ENCODE measurements at places on chromosomes 7 and 10. TPM values are rescaled to one million over a fixed set of nuclear protein-coding genes. Genes with fewer than 3 reads are reported as not detected.

DNA sequence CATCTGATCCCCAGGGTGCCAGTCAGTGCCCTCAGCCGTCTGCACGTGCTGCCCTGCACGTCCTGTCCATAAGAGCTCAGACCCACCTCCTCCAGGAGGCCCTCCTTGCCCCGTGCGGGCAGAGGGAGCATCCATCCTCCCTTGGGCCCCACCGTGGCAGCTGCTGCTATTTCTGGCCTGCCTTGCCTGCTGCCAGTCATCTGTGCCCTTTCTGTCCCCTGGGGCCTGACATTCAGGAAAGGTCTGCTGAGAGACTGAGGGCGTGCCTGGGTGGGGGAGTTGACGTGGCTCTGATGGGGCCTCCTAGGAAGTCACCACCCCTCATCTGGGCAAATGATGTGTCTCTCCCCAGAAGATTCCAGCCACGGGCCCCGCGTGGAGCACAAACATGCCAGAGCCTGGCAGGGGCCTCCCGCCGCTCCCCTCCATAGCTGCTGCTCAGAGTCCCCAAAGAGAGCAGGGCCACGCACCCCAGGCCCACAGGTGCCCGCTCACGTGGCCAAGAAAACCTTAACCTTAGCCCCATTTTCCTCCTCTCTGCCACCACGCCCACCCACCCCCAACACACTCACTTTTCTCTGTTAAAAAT, 21.8 kb downstream of the DPYSL4 start:
- DNase-seq: peak; percentile 91

Gene CHAT
- not detected for total RNA-seq

DNA sequence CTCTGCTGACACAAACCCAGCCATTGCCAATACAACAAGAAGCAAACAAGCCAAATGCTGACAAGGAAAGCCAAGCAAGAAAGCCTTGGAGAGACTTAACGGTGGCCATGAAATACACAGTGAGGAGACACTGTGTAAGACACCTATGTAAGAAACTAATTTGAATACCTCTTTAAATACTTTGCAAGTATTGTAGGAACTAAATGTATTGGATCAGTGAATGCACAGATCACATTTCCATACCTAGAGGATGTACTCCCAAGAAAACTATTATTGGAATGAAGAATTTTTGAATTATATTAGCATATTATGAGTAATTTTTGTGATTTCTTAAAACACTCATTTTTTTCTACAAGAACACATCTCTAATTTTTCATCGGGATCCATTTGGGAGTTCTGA, 34.0 kb downstream of the ETV1 start:
- DNase-seq: no peak

GRCh38 chr10:107899075-107899474, 734.6 kb upstream of the SORCS1 start:
- no peak for DNase-seq

Gene PAX4
- total RNA-seq: not detected

DNA sequence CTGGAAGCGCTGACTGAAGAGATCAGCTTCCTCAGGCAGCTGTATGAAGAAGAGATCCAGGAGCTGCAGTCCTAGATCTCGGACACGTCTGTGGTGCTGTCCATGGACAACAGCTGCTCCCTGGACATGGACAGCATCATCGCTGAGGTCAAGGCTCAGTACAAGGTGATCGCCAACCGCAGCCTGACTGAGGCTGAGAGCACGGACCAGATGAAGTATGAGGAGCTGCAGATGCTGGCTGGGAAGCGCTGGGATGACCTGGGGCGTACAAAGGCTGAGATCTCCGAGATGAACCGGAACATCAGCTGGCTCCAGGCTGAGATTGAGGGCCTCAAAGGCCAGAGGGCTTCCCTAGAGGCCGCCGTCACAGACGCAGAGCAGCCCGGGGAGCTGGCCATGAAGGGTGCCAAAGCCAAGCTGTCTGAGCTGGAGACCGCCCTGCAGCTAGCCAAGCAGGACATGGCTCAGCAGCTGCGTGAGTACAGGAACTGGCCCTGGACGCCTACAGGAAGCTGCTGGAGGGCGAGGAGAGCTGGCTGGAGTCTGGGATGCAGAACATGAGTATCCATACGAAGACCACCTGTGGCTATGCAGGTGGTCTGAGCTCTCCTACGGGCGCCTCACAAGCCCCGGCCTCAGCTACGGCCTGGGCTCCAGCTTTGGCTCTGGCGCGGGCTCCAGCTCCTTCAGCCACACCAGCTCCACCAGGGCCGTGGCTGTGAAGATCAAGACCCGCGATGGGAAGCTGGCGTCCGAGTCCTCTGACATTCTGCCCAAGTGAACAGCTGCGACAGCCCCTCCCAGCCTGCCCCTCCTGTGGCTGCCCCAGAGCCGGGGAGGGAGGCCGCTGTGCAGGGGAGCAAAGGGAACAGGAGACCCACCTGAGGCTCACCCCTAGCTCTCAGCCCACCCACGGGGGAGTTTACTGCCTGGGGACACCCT, 24.9 kb upstream of the AMPH start:
- DNase-seq: no peak

All from osteoblast (primary cell).